ENCODE measurements at places on chromosomes 2 and 18. TPM values are rescaled to one million over a fixed set of nuclear protein-coding genes. Genes with fewer than 3 reads are reported as not detected.

Gene ANKZF1
- total RNA-seq = 67.9 TPM

Gene KCNK3
- 0.04 TPM for total RNA-seq

DNA sequence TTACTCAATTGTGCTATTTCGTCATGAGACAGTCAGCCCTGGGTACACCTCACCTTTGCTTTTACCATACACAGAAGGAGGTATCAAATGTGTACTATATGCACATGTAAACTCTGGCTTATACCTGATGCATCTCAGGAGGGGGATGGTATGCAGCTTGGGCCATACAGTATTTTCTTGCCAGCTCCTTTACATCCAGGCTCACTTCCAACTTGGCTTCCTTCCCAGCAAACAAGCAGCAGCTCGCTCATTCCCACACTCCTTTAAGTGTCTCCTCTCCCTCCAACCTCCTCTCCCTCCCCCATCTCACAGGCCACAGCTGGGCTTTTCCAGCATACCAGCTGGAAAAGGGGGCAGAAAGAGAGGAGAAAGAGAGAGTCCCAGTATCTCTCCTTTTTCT, 9.6 kb downstream of the MARCHF4 start:
- peak; percentile 78 for DNase-seq
- H3K4me1 ChIP-seq = peaks cover 11% of the 10 kb centered on the region
- H3K4me3 ChIP-seq = no peak overlapping the region
- no peak overlapping the region for H3K27ac ChIP-seq

DNA sequence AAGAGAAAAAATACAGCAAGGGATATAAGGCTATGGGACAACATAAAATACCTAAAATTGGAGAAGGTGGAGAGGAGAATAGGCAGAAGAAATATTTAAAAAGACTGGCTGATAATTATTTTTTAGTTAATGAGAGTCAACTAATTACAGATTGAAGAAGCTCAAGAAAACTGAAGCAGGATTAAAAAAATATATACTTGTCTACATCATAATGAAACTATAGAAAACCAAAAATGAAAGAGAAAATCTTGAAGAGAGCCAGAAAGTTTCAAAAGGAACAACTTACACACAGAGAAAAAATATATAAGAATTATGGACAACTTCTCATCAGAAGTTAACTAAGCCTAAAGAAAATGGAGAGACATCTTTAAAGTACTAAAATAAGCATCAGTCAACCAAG, 62.9 kb upstream of the APCDD1 start:
- no peak overlapping the region for H3K27ac ChIP-seq
- no peaks in the 10 kb centered on the region for H3K4me1 ChIP-seq
- no peaks in the 10 kb centered on the region for H3K36me3 ChIP-seq
- DNase-seq = no peak
- peaks cover 21% of the 10 kb centered on the region for H3K27me3 ChIP-seq

Gene MROH2A
- not detected for total RNA-seq

DNA sequence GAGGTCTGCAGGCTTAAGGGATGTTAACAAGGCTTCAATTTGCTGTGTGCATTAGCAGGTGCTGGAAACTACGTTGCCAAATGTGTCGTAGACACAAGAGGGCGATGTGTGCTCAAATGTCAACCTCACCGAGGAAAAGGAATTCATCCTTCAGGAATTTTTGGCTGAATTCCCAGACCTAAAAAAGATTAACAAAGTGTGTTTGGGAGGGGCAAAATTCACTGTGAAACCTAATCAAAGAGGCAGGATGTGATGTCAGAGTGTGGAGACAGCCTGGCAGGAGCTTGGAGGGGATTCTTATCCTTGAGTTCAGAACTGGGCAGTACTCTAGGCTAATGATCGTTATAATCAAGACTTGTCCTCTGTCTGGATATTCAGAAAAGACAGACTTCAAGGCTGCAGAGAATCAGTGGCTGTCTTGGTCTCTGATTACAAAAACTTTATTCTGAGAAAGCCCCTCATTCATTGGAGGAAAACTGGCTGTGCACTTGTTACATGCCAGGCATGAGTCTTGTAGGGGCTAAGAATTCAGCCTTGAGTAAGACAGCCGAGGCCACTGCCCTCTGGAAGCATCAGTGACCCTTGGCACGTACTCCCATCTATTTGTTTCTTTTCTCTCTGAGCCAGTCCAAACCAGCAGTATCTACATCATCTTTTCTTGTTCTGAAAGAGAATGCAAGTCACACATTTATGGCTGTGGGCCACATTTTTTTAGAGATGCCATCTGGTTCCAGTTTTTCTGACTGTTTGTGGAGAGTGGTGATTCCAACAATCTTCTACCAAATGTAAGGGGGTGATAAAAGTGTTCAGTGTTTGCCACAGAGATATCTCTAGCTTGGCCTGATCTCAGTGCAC, 18.7 kb upstream of the SCYGR1 start:
- H3K27ac ChIP-seq = peak overlapping the region; percentile 48
- H3K4me1 ChIP-seq = peaks cover 14% of the 10 kb centered on the region
- H3K27me3 ChIP-seq = no peaks in the 10 kb centered on the region

- DNase-seq = no peak
- H3K27ac ChIP-seq = peak overlapping the region; percentile 67
- H3K27me3 ChIP-seq = no peaks in the 10 kb centered on the region
These were observed 356.2 kb downstream of the ZNF521 start for GRCh38 chr18:24995755-24996154.

GRCh38 chr2:79975791-79976565, 328.6 kb downstream of the LRRTM1 start:
- H3K27ac ChIP-seq = no peak overlapping the region
- no peaks in the 10 kb centered on the region for H3K36me3 ChIP-seq
- H3K4me1 ChIP-seq = no peaks in the 10 kb centered on the region
- DNase-seq = no peak

GRCh38 chr18:80213182-80213581, 34.1 kb downstream of the PARD6G start:
- no peaks in the 10 kb centered on the region for H3K27me3 ChIP-seq
- H3K36me3 ChIP-seq = no peaks in the 10 kb centered on the region
- H3K27ac ChIP-seq = no peak overlapping the region
- peaks cover 10% of the 10 kb centered on the region for H3K4me1 ChIP-seq

Gene IHH
- 0.07 TPM for total RNA-seq

Gene SP140
- 1.7 TPM for total RNA-seq

Gene CCDC138
- 10.6 TPM for total RNA-seq

- H3K4me1 ChIP-seq = no peaks in the 10 kb centered on the region
- no peak overlapping the region for H3K27ac ChIP-seq
- no peak for DNase-seq
- H3K27me3 ChIP-seq = no peaks in the 10 kb centered on the region
These were observed 268.0 kb upstream of the TANK start for GRCh38 chr2:160892204-160892603.

Gene SPP2
- total RNA-seq = not detected

DNA sequence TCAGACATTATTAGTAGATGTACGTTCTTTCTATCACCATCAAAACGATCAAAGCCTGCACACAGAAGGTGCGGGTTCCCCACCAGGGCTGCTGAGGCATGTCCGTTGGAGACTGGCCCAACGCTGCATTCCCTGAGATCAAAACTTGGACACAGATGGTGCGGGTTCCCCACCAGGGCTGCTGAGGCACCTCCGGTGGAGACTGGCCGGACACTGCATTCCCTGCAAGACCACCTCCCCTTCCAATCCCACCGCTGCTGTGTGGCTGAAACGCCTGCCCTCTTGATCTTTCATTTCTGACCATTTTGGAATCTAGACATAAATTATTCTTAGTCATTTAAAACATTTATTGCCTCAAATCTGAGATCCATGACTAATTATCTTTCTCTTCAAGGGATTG, 254.2 kb upstream of the SALL3 start:
- no peak overlapping the region for H3K4me3 ChIP-seq
- no peak for DNase-seq
- peaks cover 88% of the 10 kb centered on the region for H3K27me3 ChIP-seq
- no peaks in the 10 kb centered on the region for H3K36me3 ChIP-seq
- H3K27ac ChIP-seq = no peak overlapping the region

DNA sequence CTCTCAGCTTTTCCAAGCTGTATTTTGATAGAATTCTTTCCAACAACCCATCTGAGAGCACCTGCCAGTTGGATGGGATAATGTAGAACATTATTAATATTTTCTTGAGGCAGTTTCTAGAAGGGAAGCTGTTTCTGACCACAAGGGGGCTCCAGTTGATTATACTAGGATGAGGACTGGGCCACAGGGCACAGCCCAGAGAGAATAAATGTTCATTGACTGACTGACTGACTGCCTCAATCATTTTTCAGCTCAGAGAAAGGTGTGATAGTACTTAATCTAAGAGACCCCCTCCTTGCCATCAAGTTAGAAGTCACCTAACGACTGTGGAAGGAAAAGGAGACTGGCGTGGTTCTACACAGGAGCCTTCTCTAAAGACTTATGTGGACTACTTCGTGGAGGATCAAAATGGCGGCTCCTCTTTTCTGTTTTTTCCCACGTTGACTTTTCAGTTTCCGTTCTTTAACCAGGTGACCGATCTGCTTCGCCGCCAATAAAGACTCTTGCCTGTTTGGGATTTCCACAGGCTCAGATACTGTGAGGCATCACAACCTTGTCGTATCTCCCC, 31.9 kb upstream of the CREG2 start:
- H3K27ac ChIP-seq = peak overlapping the region; percentile 85
- no peaks in the 10 kb centered on the region for H3K27me3 ChIP-seq
- H3K36me3 ChIP-seq = no peaks in the 10 kb centered on the region
- H3K4me1 ChIP-seq = peaks cover 14% of the 10 kb centered on the region
- peak overlapping the region; percentile 48 for H3K4me3 ChIP-seq
- peak; percentile 89 for DNase-seq

DNA sequence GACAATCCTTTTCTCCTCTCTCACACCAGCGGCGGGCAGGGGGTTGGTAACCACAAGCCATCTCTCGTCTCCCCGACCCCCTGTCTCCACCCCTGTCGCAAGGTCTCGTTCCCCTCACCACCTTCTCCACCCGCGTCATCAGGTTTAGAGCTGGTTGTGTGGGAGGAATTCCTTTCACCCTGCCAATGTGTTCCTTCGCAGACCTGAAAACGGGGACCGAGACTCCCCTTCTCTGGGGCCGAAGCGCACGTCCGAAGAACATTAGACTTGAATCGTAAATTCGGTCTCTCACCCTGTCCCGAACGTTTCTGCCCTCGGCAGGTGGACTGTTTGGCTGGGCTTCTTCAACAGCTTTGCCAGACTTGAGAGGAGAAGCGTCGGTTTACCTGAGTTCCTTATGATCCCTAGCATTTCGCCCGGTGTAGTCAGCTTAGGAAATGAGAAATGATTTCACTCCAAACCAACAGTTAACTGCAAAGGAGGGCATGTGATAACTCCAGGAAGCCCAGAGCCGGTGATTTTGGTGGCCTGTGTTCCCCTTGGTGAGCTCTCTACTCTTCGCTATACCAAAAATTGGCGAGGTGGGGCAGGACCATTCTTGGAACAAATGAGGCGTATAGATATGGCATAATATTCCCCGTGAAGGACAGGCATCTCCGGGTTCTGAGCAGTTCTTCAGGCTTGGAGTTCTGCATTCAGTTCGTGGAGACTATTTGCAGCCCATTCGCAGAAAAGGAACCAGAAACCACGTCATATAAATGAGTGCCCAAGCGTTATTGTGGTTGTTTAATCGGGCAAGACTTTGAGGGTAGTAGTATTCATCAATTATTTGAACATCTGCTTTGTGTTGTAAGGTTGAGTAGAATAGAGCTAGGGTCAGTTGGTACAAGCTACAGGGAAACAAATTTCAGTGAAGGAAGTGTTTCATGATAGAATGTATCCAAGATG, 694 bp downstream of the CFAP36 start:
- DNase-seq = peak; percentile 30
- 0 out of 2 replicates have a peak, but pooled peaks cover 6% of the 10 kb centered on the region for H3K36me3 ChIP-seq
- no peaks in the 10 kb centered on the region for H3K27me3 ChIP-seq
- H3K27ac ChIP-seq = no peak overlapping the region
- H3K4me1 ChIP-seq = peaks cover 10% of the 10 kb centered on the region

All from PC-3 (cell line).